ENCODE measurements at places on chromosomes 2 and 18.

DNA sequence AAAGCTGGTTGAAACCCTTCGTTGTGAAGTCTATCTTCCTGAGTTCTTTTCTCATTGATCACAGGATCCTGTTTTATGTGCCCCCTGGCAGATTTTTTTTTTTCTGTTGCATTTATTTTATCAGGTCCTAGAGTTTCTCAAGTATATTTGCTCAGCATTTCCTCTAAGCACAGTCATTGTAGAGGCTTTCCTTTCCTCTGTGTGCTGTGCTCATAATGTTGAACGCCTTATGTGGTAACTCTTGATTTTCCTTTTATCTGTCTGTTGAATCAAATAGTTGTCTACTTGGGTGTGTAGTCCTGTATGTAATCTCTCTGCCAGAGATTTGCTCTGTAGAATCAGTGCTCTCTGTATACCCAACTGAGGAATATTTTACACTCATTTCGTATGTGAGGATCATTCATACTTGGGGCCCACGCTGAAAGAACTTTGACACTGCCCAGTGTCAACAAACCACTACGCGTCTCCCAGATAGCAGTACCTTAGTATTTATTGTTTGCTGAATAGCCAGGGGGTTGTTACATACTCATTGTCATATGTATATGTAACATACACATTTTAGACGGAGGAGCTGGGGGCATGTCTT lies 118.2 kb downstream of the CTNNA2 start:
- no peak for DNase-seq

DNA sequence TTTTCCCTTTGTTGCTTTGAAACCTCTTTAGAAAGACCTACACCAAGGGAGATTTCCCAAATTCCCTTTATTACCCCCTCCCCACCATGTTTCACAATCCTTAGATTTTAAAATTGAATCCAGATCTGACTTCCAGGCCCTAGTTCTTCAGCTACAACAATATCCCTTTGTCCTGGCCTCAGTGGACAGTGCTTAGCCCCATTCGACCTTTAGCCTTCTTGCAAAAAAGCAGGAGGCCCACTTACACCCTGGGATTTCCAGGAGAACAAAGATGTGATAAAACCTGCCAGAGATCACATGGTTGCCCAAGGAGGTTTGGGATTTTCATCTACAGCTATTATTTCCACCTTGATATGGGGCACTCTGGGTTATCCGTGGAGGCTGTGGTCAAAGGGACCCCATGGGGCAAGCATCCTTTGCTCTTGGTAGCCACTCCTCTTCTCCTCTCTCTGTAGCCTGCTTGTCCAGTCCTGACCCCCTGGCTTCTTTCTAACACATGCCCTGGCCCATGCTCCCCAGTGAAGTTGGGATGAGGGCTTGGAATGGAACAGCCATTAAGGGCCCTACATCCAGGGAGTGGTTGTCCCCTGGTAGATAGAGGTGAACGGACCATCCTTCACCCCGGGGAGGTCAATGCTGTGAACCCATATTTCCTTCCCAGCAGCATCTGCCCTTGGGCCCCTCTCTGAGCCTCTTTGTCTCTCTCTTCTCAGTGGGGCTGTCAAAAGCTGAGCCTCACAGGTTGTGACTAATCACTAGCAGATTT lies 267.4 kb downstream of the DYSF start:
- DNase-seq: no peak

DNA sequence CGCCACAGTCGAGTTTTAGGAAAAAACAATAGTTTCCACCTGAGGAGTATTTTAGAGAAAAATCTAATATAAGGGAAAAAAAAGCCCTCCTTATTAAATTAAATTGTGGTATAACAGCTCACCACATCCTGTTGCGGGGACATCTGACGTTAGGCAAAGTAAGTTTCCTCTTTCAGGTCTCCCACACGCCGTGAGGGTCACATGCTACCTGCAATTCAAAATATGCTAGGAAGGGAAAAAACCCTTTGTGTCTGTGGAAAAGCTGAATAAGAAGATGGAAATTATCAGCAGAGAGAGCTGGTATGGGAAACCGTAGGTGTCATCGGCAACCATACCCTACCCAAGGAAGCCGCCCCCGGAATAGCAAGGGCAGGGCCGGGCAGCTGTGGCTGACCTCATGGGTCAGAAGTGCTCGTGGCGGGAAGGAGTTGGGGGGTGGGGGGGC lies 128.0 kb downstream of the NFATC1 start:
- DNase-seq: no peak

DNA sequence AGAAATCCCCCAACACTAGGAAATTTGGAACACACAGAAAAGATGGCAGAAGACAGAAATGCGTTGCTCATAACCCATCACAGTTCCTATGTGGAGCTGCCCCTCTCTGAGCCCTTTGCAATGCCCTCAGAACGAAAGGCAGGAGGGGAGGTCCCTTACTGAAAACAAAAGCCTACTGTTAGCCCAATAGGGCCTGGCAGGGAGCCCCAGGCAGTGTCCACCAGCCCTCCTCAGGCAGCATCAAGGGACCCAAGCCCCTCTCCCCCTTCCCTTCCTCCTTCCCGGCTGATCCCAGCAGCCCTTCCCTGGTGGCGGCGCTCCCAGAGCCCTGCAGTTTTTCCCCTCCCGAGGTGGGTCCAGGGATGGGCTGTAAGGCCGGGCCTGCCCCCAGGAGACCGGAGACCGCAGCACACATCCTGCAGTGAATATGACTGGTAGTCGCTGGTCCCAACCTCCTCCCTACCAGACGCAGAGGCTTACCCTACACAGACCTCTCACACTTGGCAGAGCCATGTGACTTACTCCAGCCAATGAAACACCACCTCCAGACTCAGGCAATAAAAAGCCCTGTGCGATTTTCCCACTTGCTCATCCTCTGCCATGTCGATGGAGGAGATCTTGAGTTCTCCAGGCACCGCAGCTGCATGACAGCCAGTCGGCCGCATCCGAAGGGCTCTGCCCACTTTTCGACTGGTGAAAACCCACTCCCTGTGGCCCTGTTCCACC lies 19.4 kb upstream of the DUSP2 start:
- no peak for DNase-seq

DNA sequence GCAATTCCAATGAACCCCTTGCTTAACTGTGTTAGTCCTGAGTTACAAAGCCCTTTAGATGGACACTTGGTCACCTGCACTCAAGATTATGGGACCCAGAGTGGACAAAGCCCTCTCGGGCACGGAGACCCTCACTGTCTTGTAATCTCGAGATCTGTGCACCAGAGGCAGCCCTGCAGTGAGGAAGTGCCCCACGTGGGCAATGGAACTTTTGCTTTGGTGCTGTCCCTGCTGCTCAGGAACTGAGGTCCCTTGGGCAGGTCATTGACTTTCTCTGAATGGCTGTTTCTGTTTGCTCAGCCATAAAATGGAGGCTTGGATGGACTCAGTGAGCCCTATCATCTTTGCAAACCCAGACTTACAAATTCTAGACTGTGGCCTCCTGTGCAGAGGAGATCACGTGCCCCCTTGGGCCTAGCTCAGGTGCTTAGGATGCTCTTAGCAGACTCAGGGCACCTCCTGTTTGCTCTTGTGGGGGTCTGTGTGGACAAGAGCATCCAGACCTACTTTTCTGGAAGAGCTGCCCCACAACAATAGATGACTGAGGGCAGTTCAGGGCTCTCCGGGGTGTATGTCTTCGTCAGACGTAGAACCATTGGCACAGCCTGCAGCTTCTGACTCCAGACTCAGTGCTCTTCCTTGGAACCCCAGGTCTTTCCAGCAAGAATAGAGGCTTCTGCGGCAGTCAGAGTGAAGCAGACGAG lies 94.5 kb upstream of the HS6ST1 start:
- DNase-seq: no peak

- no peak for DNase-seq
Measured at GRCh38 chr18:79989195-79989497, 783 bp upstream of the TXNL4A start.

GRCh38 chr2:108377401-108377800 lies 353 bp upstream of the SULT1C4 start:
- DNase-seq: no peak

- DNase-seq: no peak
Measured at GRCh38 chr2:11805024-11805423, 58.6 kb downstream of the LPIN1 start.

GRCh38 chr2:232336981-232337720 lies 41.4 kb upstream of the ALPP start:
- no peak for DNase-seq
